H4 (cell line): ENCODE measurements at places on chromosomes 1 and 21. TPM values are rescaled to one million over a fixed set of nuclear protein-coding genes. Genes with fewer than 3 reads are reported as not detected.

The CTSE gene
- not detected in 2 replicates for total RNA-seq

The KRTAP10-9 gene
- not detected in 2 replicates for total RNA-seq

GRCh38 chr1:91171898-91172297 lies 150.1 kb upstream of the ZNF644 start:
- no peak for DNase-seq

The OR6P1 gene
- not detected in 2 replicates for total RNA-seq

- peak; percentile 65 for DNase-seq
Measured at GRCh38 chr1:109084563-109085517, 5.7 kb upstream of the TMEM167B start.

GRCh38 chr1:245475961-245476516 lies 321.3 kb downstream of the KIF26B start:
- DNase-seq: peak; percentile 74
